Motor neuron (in vitro differentiated cells): ENCODE measurements at places on chromosomes 12 and 14.
A peak's percentile ranks its signal among the peaks of the same experiment; 100 is the strongest.

DNA sequence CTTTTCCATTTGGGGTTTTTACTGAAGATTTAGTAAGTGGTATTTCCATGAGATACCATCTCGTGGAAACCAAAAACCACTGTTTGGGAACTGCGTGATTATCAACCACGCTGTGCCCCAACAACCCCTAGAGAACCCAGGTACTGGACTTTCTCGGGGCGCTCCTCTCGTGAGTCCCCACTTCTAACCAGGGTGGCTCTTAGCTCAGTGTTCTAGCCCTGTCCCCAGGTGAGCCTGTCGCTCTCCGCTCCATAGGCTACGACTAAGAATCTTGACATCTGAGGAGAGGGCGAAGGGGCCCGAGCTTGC is 686 bp downstream of the MCRS1 start:
- ATAC-seq, result peak; percentile 3

GRCh38 chr14:55297611-55298499 is 26.6 kb downstream of the FBXO34 start:
- ATAC-seq, result no peak

- ATAC-seq, result no peak
These were observed 10.0 kb downstream of the SMIM41 start for GRCh38 chr12:52089491-52089890.

- ATAC-seq, result no peak
These were observed 3.4 kb downstream of the CCER1 start for GRCh38 chr12:90951432-90952105.

- ATAC-seq, result no peak
These were observed 179.2 kb upstream of the DCN start for GRCh38 chr12:91361864-91362263.

DNA sequence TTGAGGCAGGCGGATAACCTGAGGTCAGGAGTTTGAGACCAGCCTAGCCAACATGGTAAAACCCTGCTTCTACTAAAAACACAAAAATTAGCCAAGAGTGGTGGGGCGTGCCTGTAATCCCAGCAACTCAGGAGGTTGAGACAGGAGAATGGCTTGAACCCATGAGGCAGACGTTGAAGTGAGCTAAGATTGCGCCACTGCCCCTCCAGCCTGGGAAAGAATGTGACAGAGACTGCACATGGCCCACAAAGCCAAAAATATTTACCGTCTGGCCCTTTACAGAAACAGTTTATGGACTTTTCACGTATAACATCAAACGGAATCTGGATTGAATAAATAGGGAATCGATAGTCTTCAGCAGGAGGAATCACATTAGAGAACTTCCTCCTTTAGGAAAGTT is 3.5 kb downstream of the RSRC2 start:
- no peak for ATAC-seq

DNA sequence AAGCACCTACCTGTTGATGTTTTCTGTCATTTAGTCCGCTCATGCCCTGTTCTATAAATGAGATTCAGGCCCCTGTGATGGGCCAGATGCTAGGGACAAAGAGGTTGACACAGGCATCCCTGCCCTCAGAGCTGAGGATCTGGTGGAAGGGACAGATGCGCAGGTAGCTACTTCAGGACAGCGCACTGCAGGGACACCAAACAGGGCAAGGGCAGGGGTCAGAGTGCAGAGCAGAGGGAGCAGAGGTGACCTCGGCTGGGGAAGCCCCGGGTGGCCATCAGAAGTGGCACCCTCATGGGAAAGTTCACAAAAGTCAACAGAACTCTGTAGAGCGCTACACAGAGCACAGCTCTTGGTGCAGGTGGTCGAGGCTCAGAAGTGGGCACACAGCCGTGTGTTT is 5.6 kb upstream of the PNMA1 start:
- no peak for ATAC-seq

- ATAC-seq, result no peak
These were observed 3.5 kb upstream of the ACACB start for GRCh38 chr12:109112720-109113465.

DNA sequence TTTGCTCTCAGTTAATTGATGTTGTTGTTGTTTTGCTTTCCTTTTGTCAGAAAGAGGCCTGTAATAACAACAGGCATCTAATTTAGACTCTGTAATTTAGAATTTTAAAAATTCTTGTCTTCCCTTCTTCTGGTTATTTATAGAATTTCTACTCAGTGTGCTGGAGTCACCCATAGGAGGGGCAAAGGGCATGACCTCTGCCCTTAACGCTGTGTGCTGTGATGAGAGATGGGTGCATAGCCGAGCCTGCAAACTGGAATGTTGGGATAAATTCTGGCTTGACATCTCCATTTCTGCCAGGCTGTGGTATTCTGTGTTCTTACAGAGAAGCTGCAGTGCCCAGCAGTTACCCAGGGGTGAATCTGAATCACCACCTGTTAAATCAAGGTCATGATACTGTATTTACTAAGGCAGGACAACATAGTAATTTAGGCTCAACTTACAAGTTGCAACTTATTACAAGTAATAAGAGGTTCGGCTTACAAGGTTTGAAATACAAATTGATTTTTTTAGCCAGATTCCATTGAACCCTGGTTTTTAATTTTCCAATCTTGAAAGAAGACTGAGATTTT is 53.3 kb downstream of the TRAF3 start:
- no peak for ATAC-seq

GRCh38 chr14:99566390-99567354 is 37.3 kb downstream of the CCDC85C start:
- no peak for ATAC-seq

DNA sequence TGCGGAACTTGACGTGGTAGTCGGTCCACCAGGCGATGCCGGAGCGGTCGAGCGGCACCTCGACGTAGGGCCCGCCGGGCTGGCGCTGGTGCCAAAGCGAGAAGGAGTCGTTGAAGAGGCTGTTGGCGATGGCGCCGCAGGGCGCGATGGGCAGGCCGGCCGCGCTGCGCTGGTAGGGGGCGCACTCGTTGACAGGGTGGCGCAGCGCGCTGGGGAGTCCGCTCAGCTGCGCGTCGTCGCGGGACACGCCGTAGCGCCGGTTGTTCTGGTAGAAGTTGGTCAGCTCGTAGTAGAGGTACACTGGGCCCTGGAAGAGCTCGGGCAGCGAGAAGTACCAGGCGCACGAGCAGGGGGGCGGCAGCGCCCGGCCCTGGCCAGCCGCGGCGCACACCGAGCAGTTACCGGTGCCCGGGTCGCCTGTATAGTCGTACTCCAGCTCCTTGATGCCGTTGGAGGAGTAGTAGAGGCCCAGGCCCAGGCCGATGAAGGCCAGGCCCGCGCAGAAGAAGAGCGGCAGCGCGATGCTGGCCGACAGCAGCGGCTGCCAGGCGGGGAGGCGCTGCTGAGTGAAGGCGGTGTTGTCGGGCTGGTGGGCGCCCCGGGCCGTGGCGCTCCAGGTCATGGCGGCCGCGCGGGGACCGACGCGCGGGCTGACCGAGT is 482 bp downstream of the TMEM30B start:
- ATAC-seq, result peak; percentile 60

DNA sequence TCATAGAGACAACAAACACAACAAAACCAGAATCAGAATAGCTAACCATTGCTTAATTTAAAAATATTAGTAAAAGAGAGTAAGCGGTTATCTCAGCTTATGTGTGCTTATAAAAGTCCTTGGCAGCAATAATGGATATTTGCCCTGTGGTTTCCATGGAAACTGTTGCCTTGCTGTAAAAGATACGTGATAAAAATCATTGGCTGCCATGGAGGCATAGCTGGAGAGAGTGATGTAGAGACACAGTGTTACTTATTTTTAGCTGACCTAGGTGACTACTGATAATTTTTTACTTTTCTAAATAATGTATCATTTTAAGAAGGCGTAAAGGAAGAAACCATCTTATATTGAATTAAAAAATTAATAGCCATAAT is 92.9 kb downstream of the ERC1 start:
- ATAC-seq, result peak; percentile 86

- ATAC-seq, result no peak
These were observed 27.0 kb downstream of the RHOF start for GRCh38 chr12:121766290-121767039.

DNA sequence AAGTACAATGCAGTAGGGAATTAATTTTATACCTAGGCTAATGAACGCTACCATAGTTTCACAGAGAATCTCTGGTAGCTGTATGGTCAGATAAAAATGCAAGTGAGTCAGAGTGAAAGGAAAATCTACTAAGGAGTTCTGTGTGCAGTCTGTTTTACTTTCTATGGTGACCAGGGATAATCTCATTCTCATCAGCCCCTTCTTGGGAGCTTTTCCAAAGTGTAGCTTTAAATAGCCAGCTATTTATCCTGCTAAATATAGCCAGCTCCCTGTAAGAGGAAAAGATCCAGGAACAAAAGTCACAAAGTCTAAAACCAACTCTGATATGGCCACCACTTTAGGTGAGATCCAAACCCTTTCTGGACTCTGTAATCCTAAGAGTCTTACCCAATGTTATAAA is 75.5 kb downstream of the TMEM116 start:
- no peak for ATAC-seq

GRCh38 chr12:47711448-47711847 is 5.6 kb upstream of the RPAP3 start:
- ATAC-seq, result no peak

DNA sequence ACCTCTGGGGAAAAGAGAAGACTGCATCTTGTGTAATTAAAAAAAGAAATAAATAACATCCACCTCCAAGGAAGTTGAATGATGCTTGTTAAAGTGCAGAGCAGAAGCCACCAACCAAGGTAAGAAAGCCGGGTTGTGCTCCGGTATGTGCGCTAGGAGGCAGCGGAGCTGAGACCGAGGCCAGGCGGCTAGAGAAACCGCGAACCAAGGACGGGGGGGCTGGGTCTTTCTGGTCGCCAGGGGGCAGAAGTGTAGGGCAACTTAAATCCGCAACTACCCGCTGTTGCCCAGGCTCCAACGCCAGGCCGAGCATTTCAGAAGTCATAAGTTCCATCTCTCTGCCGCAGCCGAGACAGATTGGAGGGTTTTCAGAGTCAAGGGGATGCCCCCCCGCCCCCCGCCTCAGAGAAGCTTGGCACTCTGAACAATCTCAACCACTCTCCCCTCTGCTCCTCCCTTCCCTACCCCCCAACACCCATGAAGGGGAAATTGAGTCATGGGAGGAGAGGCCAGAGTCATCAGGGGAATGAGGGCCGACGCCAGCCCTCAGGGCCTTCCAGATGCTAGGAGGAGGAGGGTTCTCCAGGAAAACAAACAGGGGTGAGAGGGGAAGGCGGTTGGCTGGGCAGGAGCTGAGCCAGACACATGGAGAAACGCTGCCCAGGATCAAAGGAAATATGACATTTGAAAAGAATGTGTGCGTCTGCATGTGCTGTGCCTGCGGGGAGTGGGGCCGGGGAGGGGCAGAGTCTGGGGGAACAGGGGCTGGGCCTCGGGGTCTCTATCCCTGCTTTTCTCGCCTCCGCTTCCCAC is 2.2 kb upstream of the NFATC4 start:
- ATAC-seq, result no peak

- ATAC-seq, result no peak
These were observed 11.3 kb downstream of the ATP2B1 start for GRCh38 chr12:89697296-89697695.

DNA sequence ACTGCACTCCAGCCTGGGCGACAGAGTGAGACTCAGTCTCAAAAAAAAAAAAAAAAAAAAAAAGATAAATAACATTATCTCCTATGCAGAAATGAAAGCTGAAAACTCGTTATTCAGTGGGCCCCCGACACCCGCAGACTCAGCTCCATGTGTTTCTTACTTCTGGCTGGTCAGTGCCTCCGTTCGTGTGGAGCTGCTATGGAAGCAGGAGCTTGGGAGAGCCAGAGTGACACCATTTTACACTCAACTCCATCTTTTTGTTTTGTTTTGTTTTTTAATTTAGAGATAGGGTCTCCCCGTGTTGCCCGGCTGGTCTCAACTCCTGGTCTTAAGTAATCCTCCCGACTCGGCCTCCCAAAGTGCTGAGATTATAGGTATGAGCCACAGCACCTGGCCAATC is 13.3 kb upstream of the PLEKHG6 start:
- ATAC-seq, result no peak

DNA sequence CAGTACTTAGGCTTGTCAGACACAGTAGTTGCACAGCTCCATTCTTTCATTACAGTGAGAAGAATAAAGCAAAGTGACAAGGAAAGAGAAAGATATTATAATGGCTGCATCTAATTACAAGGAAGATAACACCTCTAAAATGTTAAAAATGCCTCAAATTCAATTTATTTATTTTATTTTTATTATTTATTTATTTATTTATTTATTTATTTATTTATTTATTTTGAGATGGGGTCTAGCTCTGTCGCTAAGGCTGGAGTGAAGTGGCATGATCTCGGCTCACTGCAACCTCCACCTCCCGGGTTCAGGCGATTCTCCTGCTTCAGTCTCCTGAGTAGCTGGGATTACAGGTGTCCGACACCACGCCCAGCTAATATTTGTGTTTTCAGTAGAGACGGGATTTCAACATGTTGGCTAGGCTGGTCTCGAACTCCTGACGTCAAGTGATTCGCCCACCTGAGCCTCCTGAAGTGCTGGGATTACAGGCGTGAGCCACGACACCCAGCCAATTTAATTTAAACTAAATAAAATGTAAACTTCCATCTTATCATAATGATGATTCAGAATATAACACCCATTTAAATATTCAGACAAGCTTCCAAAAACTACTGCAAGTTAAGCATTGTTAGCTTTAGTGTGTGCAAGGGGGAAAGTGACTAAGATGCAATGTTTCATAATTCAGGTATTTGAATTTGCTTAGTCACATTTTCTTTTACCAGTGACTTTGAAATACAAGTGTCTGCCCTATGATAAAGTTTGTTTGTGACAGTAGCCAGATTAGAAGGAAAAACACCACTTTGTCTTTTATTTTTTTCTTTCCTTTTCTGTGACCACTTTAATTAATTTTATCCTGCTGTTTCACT is 2.4 kb upstream of the CFAP54 start:
- peak; percentile 31 for ATAC-seq

- no peak for ATAC-seq
These were observed 8.1 kb upstream of the ITPR2 start for GRCh38 chr12:26841085-26841484.

GRCh38 chr12:43937947-43938346 is 102.1 kb downstream of the TMEM117 start:
- ATAC-seq, result no peak

DNA sequence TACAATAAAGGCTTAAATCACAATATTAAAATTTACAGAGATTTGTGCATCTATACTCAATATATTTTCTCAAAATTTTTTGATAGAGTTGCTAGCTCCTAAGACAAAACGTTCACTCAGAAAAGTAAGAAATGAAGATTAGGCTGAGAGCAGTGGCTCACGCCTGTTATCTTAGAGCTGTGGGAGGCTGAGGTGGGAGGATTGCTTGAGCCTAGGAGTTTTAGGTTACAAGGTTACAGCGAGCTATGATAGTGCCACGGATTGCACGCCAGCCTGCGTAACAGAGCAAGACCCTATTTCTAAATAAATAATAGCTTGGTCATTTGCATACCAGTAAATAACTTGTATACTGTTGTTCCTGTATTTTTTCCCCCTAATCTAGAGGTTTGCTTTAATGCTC is 35.0 kb upstream of the CFL2 start:
- no peak for ATAC-seq
